ENCODE measurements at places on chromosomes 16 and 17. TPM values are rescaled to one million over a fixed set of nuclear protein-coding genes. Genes with fewer than 3 reads are reported as not detected.

The NPB gene
- total RNA-seq: not detected

The C17orf113 gene
- total RNA-seq: 1.5 TPM

The HBA2 gene
- total RNA-seq: not detected

The C16orf92 gene
- not detected for total RNA-seq

The CPNE7 gene
- total RNA-seq: 1.5 TPM

The RNU2-1 gene
- 3,707 TPM for total RNA-seq

The GOSR1 gene
- 54.6 TPM for total RNA-seq

The WFIKKN1 gene
- total RNA-seq: 0.17 TPM

The SARM1 gene
- 4.8 TPM for total RNA-seq

The KRT33A gene
- not detected for total RNA-seq

The NPIPB9 gene
- 4.8 TPM for total RNA-seq

The IGF2BP1 gene
- total RNA-seq: not detected

The PIGQ gene
- 45.5 TPM for total RNA-seq

The RND2 gene
- total RNA-seq: 0.17 TPM

The NT5M gene
- 3.8 TPM for total RNA-seq

The C17orf67 gene
- 0.17 TPM for total RNA-seq

The GPRC5C gene
- 10.5 TPM for total RNA-seq

The EFCAB5 gene
- total RNA-seq: 0.33 TPM

The GCGR gene
- not detected for total RNA-seq

The TNFRSF13B gene
- not detected for total RNA-seq

The EVPLL gene
- not detected for total RNA-seq

The SPATA32 gene
- total RNA-seq: not detected

The DOC2A gene
- total RNA-seq: 0.80 TPM
